ENCODE measurements at places on chromosomes 1 and 21.

DNA sequence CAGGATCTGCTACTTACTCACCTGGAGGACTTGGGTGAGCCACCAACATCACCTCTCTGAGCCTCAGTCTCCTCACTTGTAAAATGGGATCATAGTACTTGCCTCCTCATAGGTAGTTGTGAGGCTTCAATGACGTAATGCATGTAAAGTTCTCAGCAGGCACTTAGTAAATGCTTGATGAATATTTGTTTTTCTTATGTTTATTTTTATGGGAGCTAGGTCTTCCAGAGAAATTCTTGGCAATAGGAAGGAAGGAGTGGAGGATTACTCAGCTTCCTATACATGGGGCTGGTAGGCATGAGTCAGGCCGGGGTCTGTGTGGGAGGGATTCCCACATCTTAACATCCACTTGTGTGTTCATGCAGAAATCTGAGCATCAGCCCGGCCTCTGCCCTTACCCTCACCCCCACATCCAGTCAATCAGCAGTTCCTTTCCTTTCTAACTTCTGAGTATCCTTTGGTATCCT lies 95.4 kb upstream of the USP24 start:
- peak; percentile 63 for DNase-seq

- DNase-seq: no peak
These were observed 419.5 kb upstream of the DEPDC1 start for GRCh38 chr1:68916221-68916902.

DNA sequence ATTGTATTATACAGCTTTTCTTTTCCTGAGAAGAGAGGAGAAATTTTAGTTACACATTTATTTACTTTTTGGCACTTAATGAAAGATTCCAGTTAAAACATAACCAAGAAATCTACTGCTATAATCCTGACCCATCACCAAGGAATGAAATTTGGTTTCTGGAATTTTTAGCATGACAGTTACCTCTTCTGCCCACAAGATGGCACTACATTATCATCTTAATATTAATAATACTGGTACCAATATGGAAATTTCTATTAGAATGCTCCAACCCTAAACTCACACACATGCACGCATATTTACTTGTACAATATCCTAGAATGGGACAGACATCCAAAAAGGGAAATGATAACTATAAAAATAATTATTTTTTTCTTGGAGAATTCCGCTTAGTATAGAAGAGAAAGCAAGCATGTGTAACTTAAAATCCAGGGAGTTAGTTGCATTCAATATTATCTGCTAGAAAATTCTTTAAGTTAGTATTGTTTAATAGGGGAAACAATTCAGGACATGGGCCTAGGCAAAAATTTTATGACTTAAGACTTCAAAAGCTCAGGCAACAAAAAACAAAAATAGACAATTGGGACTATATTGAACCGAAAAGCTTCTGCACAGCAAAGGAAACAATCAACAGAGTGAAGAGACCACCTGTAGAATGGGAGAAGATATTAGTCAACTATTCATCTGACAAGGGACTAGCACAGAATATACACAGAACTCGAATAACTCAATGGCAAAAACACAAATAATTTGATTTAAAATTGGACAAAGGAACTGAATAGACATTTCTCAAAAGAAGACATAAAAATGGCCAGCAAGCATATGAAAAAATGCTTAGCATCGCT lies 37.4 kb downstream of the MAP3K21 start:
- DNase-seq: no peak

DNA sequence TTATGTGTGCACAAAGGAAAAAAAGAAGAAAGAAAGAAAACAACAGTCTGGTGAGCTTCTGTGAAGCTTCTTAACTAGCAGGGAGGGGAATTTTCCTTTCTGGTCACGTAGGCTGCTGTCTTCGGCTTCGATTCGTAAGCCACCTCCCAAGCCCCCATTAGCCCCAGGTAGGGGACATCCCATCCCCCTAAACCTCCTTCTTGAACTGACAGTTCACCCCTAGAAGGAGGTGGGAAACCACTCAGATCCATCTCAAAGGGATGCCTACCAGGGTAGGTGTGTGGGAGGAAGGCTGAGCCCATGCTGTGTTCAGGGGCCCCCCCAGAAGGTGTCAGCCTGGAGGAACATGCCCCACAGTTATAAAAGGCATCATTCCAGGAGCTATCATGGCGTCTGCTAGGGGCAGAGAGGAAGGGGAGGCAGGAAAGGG lies 25.8 kb downstream of the CD247 start:
- DNase-seq: no peak

GRCh38 chr1:112319371-112320040 lies 76.5 kb upstream of the CTTNBP2NL start:
- peak; percentile 49 for DNase-seq

GRCh38 chr1:193694741-193695140 lies 508.3 kb upstream of the B3GALT2 start:
- no peak for DNase-seq

GRCh38 chr1:45723248-45723930 lies 27.1 kb downstream of the IPP start:
- no peak for DNase-seq

GRCh38 chr1:94803517-94804441 lies 16.4 kb upstream of the SLC44A3 start:
- peak; percentile 79 for DNase-seq

- no peak for DNase-seq
These were observed 6.1 kb downstream of the SRM start for GRCh38 chr1:11053758-11054137.

DNA sequence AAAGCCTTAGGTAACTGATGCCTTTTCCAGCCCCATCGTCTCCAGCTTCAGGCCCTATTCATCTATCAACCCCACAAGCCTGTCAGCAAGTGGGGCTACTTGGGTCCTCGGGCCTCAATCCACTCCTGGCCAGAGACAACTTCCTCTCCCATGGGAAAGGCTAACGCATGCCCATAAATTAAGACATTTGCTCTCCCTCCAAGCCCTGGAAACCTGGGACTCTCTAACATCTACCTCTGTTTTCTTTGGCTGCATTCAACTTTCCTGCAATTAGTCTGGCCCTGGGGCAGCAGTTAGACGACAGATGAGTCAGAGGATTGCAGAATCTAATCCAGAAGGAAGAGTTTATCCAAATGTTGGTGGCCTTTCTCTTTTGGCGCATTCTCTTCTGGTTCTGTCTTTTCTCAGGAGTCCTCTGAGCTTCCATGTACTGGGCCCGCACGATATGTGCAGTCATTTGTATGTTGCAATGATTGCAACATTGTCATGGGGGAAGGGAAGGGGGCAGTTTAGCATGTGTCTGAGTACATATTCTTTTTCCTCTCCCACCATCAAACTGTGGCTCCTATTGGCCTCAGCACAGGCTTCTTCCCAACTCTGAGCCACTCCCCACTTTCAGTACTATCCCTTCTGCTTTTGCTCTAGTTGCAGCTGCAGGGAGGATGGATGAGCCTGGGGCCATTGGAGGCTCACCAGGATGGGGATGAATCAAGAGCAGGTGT lies 54.4 kb downstream of the NAV1 start:
- peak; percentile 61 for DNase-seq

DNA sequence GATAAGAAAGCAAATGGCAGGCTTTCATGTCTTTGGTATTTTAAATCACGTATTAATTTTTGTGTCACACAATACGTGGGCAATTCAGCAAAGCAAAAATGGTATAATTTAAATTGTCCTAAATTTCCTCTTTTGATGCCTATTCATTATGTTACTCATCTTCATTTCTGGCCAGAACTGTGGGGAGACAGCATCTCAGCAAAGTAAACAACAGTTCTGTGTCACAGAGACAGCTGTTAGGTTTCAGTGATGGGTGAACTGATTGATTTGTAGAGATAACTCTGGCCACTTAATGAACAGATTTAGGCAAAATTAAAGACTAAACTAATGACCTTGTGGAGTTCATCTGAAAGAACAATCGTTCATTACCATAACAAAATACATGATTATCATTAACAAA lies 49.2 kb downstream of the FH start:
- no peak for DNase-seq

- DNase-seq: no peak
These were observed 5.2 kb upstream of the RGS13 start for GRCh38 chr1:192630521-192631287.

- DNase-seq: no peak
These were observed 227.9 kb downstream of the KCNT2 start for GRCh38 chr1:196380316-196380715.

DNA sequence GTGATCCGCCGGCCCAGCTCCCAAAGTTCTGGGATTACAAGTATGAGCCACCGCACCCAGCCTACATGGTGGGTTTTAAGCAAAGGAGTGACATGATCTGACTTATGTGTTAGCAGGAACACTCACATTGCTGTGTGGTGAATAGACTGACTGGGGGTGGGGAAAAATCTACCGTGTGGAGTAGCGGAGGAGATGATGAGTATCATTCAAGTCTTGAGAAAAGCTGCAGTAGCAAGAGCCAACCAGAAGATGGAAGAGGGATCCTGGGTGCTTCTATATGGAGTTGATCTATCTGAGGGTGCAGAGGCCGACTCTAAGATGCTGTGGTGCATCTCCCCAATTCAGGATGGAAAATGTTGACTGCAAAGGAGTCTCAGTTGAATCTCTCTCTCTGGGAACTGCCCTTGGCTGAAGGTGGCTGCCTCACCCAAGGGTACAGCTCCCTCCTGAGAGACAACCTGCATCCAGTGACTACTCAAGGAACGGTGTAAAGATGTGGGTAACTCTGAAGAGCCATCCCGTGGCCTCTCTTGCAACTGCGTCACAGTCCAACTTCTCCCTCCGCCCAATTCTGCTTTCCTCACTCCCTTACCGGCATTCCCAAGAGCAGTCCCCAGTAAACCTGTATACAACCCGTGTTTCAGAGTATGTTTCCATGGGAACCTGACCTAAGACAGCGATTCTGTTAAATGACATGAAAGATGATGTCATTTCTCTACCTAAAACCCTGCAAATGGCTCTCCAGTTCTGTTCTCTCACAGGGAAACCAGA lies 7.4 kb upstream of the B3GALNT2 start:
- DNase-seq: no peak

DNA sequence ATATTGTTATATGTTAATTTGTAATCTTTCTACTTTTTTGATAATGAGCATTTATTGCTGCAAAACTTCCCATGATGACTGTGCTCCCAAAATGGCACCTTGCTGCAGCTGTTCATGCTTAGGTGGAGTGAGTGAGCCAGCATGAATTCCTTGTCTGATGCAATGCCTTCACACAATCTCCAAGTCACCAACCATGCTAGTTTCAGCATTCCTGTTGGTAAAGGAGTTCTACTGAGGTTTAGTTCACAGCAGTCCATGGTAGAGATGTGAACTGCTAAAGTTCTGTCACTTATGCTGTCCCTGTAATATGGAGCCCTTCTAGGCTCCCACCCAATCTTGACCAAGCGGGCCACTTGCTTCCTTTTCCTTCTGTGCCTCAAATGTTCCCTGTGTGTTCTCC lies 26.2 kb upstream of the PRKACB start:
- no peak for DNase-seq

GRCh38 chr1:168774241-168774640 lies 45.2 kb upstream of the DPT start:
- peak; percentile 68 for DNase-seq

- DNase-seq: no peak
These were observed 374.9 kb downstream of the NTNG1 start for GRCh38 chr1:107515702-107516101.

- no peak for DNase-seq
These were observed 1.9 kb downstream of the ELAVL4 start for GRCh38 chr1:50110656-50111055.

GRCh38 chr1:61375082-61375880 lies 292.9 kb downstream of the NFIA start:
- no peak for DNase-seq

GRCh38 chr1:158154501-158154900 lies 26.2 kb upstream of the CD1D start:
- DNase-seq: no peak

GRCh38 chr1:157213836-157214235 lies 75.6 kb upstream of the ETV3 start:
- DNase-seq: no peak

- no peak for DNase-seq
These were observed 44.0 kb downstream of the NTNG1 start for GRCh38 chr1:107184888-107185287.

GRCh38 chr1:87518794-87519193 lies 190.1 kb downstream of the LMO4 start:
- no peak for DNase-seq

- DNase-seq: no peak
These were observed 322.6 kb downstream of the LTN1 start for GRCh38 chr21:28669971-28670653.

GRCh38 chr1:184878602-184879001 lies 95.7 kb downstream of the NIBAN1 start:
- DNase-seq: no peak

- DNase-seq: no peak
These were observed 1.8 kb downstream of the NHLH2 start for GRCh38 chr1:115839029-115839678.

DNA sequence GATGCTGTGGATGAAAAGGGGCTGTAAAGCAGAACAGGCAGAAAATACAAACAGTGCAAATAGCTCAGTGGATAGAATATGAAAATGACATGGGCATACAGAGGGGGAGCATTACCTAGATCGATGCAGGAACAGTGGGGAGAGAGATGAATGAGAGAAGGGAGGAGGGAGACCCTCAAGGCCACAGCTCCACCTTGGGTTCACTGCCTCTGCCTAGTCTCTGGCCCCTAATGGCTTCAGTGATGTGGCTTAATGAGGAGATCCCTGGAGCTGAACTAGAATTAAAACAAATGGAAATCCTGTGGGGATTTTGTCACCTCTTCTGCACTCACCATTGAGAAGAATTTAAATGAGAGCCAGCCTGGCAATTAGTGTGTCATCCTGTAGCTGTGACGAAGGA lies 165.0 kb downstream of the TNR start:
- DNase-seq: no peak

GRCh38 chr1:20936621-20937020 lies 149.5 kb upstream of the HP1BP3 start:
- DNase-seq: no peak

DNA sequence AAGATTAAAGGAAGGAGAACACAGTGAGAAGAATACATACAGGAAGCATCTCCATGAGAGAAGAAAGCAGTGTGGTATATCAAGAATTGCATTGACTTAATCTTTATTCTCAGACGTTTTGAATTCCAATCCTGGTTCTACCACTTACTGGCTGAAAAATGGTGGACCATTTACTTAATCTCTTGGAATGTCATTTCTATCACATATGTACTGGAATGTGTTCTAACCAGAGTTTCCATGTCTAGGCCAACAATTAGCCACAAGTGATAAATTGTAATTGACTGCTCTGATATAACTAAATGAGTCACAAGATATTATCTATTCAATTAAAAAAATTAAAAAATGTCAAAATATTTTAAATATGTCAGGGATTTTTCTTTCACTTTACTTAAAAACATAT lies 626.1 kb downstream of the PTPRC start:
- no peak for DNase-seq

- no peak for DNase-seq
These were observed 71.3 kb upstream of the PKN2 start for GRCh38 chr1:88612773-88613172.
